Activated naive CD4-positive, alpha-beta T cell treated with anti-CD3 and anti-CD28 coated beads for 36 hours (primary cell): ENCODE measurements at places on chromosomes 3 and 15. TPM values are rescaled to one million over a fixed set of nuclear protein-coding genes. Genes with fewer than 3 reads are reported as not detected.

FAM98B gene
- total RNA-seq: 47.4 TPM

TMPRSS7 gene
- total RNA-seq: not detected

ADAMTSL3 gene
- total RNA-seq: not detected

NEK11 gene
- 1.9 TPM for total RNA-seq

DNA sequence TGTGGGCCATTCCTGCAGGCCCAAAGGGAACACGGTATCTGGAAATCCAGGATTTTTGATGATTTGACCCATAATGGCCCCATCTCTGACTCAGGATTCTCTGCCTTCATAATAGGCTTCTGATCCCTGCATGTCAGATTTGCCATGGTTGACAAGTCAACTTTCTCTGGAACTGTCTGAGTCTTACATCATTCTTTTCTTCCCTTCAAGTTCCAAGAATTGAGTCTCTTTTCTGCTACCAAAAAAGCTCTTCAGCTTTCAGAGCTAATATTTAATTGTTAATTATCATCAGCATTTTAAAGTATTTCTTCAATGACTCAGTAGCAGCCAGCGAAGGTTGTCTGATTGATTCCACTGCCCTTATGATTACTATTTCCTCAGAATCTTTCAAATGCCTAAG lies 244.4 kb upstream of the COL8A1 start:
- no peaks in the 10 kb centered on the region for H3K27me3 ChIP-seq
- no peak for DNase-seq
- no peak overlapping the region for H3K4me3 ChIP-seq
- no peaks in the 10 kb centered on the region for H3K36me3 ChIP-seq
- no peaks in the 10 kb centered on the region for H3K4me1 ChIP-seq
- H3K27ac ChIP-seq: no peak overlapping the region

- H3K27me3 ChIP-seq: no peaks in the 10 kb centered on the region
- no peak for DNase-seq
- no peak overlapping the region for H3K4me3 ChIP-seq
- H3K27ac ChIP-seq: no peak overlapping the region
Measured at GRCh38 chr3:194346621-194347020, 4.5 kb downstream of the CPN2 start.

DNA sequence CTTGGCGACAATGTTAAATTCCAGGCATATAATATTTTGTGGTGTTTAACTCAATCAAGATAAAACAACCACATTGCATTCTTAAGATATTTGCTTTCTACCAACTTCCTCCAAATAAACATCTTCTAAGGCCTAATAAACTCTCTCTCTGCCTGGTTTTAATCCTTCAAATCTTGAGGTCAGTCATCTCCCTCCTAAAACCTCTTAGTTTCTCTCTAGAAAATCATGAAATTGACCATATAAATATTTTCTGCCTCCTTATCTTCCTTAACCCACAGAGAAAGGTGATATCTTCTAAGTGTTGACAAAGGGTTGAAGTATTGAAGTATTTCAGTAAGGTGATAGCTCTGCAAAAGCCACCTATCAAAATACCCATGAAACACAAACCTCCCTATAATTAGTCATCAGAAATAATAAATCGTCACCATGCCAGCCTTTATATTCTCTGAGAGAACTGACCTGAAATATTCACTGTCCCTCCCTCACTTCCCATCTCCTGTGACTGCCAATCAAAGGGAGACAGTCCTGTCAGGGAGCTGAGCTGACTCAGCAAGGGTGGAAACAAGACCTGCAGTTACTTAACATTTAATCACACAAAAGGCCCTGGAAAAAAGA lies 1261.1 kb downstream of the ROBO1 start:
- H3K27ac ChIP-seq: no peak overlapping the region
- no peak for DNase-seq
- H3K27me3 ChIP-seq: no peaks in the 10 kb centered on the region
- H3K4me1 ChIP-seq: no peaks in the 10 kb centered on the region
- H3K4me3 ChIP-seq: no peak overlapping the region

DNA sequence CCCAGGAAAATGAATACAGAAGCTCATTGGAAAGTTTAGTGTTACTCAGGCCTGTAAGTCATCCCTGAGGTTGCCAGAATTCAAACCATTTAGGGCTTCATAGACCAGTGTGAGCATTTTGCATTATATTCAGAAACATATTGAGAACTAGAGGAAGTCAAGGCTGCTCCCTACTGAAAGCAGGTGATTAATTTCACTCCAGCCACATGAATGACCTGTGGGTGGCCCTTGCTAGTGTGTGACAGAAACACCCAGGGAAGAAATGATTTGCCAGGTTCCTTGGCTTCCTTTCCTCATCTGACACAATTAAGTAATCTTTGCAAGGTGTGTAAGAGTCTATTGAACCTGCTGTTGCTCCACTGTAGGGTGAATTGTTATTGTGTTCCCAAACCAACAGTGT lies 61.8 kb downstream of the GAP43 start:
- DNase-seq: no peak
- no peak overlapping the region for H3K27ac ChIP-seq
- H3K27me3 ChIP-seq: peaks cover 9% of the 10 kb centered on the region
- H3K36me3 ChIP-seq: no peaks in the 10 kb centered on the region
- no peaks in the 10 kb centered on the region for H3K4me1 ChIP-seq

DNA sequence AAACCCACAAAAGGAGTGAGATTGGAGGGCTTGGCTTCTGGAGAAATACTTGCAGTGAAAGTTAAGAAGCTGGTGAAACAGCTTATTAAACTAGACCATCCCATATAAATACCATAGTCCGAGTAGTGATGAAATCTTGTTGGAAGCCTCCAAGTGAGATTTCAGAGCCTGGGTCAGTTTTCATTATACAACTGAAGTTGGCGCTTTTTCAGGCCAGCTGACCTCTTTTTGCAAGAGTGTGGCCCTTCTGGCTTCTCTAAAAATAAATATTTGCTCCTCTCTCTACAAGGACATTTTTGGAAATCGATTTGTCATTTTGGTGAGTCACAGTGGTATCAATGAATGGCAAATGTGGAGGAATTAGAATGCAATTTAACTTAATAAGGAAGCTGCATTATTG lies 51.2 kb upstream of the THRB start:
- no peak overlapping the region for H3K4me3 ChIP-seq
- DNase-seq: no peak
- no peak overlapping the region for H3K27ac ChIP-seq
- no peaks in the 10 kb centered on the region for H3K4me1 ChIP-seq

GRCh38 chr3:156535162-156535627 lies 19.7 kb downstream of the SSR3 start:
- peaks cover 8% of the 10 kb centered on the region for H3K36me3 ChIP-seq
- no peaks in the 10 kb centered on the region for H3K27me3 ChIP-seq
- H3K4me1 ChIP-seq: peaks cover 4% of the 10 kb centered on the region
- no peak overlapping the region for H3K4me3 ChIP-seq
- no peak overlapping the region for H3K27ac ChIP-seq
- no peak for DNase-seq

- no peak for DNase-seq
- H3K4me1 ChIP-seq: no peaks in the 10 kb centered on the region
Measured at GRCh38 chr3:41565948-41566514, 366.7 kb downstream of the CTNNB1 start.

- H3K4me1 ChIP-seq: no peaks in the 10 kb centered on the region
- no peak overlapping the region for H3K4me3 ChIP-seq
- no peaks in the 10 kb centered on the region for H3K27me3 ChIP-seq
- no peaks in the 10 kb centered on the region for H3K36me3 ChIP-seq
Measured at GRCh38 chr3:97235179-97235578, 420.8 kb downstream of the EPHA6 start.

DNA sequence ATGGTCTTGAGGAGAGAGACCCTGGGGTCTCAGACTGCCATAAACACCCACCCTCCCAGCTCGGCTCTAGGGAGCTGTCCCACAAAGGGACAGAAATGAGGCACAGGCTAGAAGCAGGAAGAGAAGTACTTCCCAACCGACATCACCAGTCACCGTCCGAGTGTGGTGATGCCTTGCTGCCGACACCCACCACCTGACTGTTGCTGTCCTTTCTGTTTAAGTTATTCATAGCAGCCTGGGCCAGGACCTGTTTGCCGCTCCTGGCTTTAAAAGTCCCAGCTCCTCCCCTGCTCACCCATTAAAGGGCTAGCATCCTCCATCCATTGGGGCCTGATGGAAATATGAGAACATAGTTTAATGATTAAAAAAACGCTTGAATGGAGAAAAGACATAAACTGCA lies 13.2 kb upstream of the SPG11 start:
- H3K36me3 ChIP-seq: no peaks in the 10 kb centered on the region
- H3K27ac ChIP-seq: peak overlapping the region; percentile 86
- no peaks in the 10 kb centered on the region for H3K27me3 ChIP-seq
- peak overlapping the region; percentile 55 for H3K4me3 ChIP-seq

DNA sequence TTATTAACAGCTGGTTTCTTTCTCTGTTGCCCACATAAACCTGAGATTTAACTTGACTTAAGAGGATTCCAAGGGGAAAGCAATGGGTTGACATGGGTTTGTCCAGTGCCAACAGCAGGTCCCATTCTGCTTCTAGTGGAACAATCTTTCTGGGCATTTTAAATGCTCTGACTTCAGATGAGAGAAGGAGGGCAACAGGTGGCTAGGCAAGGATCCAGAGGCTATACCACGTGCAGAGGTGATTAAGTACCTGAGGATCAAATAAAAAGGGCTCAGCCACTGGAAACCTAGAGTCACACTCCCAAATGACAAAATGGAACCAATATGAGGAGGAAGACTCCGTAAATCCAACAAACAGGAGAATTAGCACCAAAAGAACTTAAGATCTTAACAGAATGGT lies 28.5 kb downstream of the CMTM6 start:
- DNase-seq: no peak
- peaks cover 27% of the 10 kb centered on the region for H3K36me3 ChIP-seq
- H3K4me1 ChIP-seq: peaks cover 41% of the 10 kb centered on the region
- H3K27me3 ChIP-seq: no peaks in the 10 kb centered on the region

- peaks cover 2% of the 10 kb centered on the region for H3K27me3 ChIP-seq
- no peaks in the 10 kb centered on the region for H3K4me1 ChIP-seq
- H3K36me3 ChIP-seq: no peaks in the 10 kb centered on the region
Measured at GRCh38 chr3:37635251-37635650, 226.4 kb upstream of the CTDSPL start.

DNA sequence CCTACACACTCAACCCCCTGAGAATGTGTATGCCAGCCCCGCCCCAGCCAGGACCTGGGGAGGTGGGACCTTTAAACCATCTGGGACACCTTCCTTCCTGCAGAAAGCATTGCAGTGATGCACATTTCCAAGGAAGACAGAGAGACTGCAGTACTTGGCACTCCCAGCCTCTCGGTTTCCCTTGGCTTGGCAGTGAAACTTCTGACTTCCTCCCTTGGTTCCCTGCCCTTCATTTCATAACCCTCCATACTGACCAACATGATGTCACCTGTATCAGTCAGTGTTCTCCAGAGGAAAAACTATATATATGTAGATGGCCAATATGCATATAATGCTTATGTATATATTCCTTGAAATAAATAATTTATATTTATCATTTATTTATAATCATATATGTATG lies 103.2 kb downstream of the SST start:
- H3K4me3 ChIP-seq: no peak overlapping the region
- peaks cover 16% of the 10 kb centered on the region for H3K27me3 ChIP-seq
- no peaks in the 10 kb centered on the region for H3K36me3 ChIP-seq
- no peak overlapping the region for H3K27ac ChIP-seq
- no peak for DNase-seq

DNA sequence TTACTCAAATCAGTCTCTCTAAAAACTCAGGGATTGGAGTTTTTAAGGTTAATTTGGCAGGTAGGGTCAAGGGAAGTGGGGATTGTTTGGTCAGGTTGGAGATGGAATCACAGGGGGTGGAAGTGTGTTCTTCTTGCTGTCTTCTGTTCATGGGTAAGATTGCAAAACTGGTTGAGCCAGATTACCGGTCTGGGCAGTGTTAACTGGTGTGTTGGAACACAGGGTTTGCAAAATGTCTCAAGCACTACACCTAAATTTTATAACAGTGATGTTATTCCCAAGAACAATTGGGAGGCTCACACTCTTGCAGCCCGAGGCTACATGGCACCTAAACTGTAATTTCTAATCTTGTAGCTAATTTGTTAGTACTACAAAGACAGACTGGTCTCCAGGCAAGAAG lies 425.4 kb downstream of the PLOD2 start:
- H3K27ac ChIP-seq: no peak overlapping the region

DNA sequence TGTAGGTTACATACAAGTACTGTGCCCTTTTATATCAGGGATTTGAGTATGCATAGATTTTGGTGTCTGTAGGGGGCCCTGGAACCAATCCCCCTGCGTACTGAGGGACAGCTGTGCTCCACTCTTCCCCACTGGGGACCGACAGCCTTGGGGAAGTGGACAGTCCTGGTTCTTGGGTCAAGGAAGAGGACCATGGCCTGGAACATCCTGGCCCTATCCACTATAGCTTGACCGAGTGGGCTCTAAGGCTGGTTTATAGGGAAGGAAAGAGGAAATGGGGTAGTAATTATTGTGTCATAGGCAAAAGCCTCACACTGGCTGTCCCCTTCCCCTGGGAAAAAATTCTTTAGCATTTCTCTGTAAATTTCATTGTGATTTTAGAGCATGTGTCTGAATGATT lies 49.5 kb downstream of the CRTC3 start:
- H3K36me3 ChIP-seq: peaks cover 12% of the 10 kb centered on the region
- no peaks in the 10 kb centered on the region for H3K27me3 ChIP-seq
- no peak overlapping the region for H3K27ac ChIP-seq
- H3K4me3 ChIP-seq: no peak overlapping the region
- H3K4me1 ChIP-seq: peaks cover 76% of the 10 kb centered on the region

DNA sequence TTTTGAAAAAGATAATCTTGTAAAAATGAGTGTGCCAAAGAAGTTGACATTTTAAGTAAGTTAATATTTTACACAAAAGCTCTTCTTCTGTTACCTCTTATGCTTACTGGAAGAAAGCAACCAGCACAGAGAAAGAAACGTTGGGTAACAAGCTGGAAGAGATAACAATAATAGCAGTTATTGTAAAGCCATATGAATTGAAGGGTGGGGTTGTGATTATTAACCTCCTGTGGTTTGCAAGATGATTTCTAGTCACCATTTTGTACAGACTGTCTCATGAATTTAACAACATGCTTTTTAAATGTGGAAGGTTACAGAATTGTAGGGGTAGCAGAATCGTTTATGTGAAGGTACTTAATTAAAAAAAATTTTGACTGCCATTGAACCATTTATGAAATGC lies 9.2 kb downstream of the RAP2B start:
- H3K4me3 ChIP-seq: no peak overlapping the region
- no peak for DNase-seq
- no peak overlapping the region for H3K27ac ChIP-seq
- H3K4me1 ChIP-seq: peaks cover 19% of the 10 kb centered on the region
- no peaks in the 10 kb centered on the region for H3K36me3 ChIP-seq

GRCh38 chr3:17830788-17831187 lies 88.4 kb upstream of the TBC1D5 start:
- DNase-seq: no peak
- H3K4me3 ChIP-seq: no peak overlapping the region
- H3K36me3 ChIP-seq: no peaks in the 10 kb centered on the region
- H3K27ac ChIP-seq: no peak overlapping the region
- H3K27me3 ChIP-seq: no peaks in the 10 kb centered on the region
- H3K4me1 ChIP-seq: no peaks in the 10 kb centered on the region

DNA sequence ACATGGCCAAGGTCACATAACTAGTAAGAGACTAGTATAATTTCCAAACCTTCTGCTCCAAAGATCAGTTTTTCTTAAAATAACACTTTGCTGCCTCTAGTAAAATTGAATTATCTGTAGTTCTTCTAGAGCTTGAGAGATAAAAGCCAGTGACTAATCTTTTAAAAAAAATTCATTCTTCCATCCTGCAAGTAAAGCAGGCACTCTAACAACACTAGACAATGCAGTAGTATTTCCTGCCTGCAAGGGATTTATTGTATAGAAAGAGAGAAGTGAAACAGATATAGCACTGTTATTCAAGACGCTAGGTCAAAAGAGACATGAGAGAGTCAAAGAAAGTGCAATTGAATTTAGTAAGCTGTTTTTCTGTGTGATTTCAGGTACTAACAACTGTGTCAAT lies 159.5 kb upstream of the TBC1D5 start:
- H3K27ac ChIP-seq: no peak overlapping the region
- H3K4me3 ChIP-seq: no peak overlapping the region
- H3K27me3 ChIP-seq: no peaks in the 10 kb centered on the region
- H3K36me3 ChIP-seq: no peaks in the 10 kb centered on the region
